Fibroblast of lung (primary cell): ENCODE measurements at places on chromosomes 4 and X.

- DNase-seq = no peak
Observed at GRCh38 chr4:57442241-57442640, 332.1 kb upstream of the IGFBP7 start.

GRCh38 chr4:150297861-150298474 is 219.7 kb downstream of the DCLK2 start:
- DNase-seq = peak; percentile 84

- no peak for DNase-seq
Observed at GRCh38 chr4:86872135-86872534, 20.1 kb downstream of the C4orf36 start.

- DNase-seq = no peak
Observed at GRCh38 chr4:176830971-176831370, 38.2 kb upstream of the VEGFC start.

GRCh38 chr4:80507507-80507906 is 172.0 kb downstream of the CFAP299 start:
- no peak for DNase-seq

DNA sequence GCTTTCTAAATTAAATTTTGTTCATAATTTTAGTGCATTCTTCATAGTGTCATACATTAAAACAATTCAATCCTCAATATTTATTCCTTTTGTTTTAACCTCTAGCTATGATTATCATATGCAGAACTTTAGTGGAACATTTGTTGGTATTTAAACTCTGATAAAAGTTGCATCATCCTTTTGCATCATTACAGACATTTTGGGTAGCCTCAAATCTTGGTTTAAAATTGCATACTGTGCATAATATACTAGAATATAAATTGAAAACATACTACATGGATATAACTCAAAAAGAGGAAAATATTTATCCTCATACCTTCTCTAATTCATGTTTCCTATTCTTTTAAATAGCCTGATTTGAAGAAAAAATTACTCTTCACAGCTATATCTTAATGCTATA is 97.3 kb upstream of the NAP1L5 start:
- DNase-seq = peak; percentile 33

GRCh38 chrX:4588466-4588865 is 875.0 kb upstream of the PRKX start:
- DNase-seq = no peak
